ENCODE measurements at places on chromosomes 2 and 18. TPM values are rescaled to one million over a fixed set of nuclear protein-coding genes. Genes with fewer than 3 reads are reported as not detected.

MTIF2 gene
- 27.4 TPM for polyA plus RNA-seq

EVX2 gene
- polyA plus RNA-seq = not detected

MSTN gene
- 0.10 TPM for polyA plus RNA-seq

RNF144A gene
- polyA plus RNA-seq = 1.1 TPM

ASB18 gene
- not detected for polyA plus RNA-seq

MDH1B gene
- polyA plus RNA-seq = 0.91 TPM

SPATS2L gene
- polyA plus RNA-seq = 125 TPM

POTEI gene
- polyA plus RNA-seq = not detected

CPO gene
- polyA plus RNA-seq = 0.25 TPM

SLC9A4 gene
- not detected for polyA plus RNA-seq

GTF2A1L gene
- polyA plus RNA-seq = not detected

NYAP2 gene
- polyA plus RNA-seq = not detected

TRAK2 gene
- polyA plus RNA-seq = 10.8 TPM

LRRTM4 gene
- not detected for polyA plus RNA-seq

UCN gene
- polyA plus RNA-seq = 0.10 TPM

TMEFF2 gene
- not detected for polyA plus RNA-seq

TBC1D8 gene
- polyA plus RNA-seq = 10.4 TPM

RUFY4 gene
- not detected for polyA plus RNA-seq

KIF5C gene
- 0.03 TPM for polyA plus RNA-seq

MYO3B gene
- 3.1 TPM for polyA plus RNA-seq

IL36B gene
- 0.14 TPM for polyA plus RNA-seq

CYS1 gene
- 0.14 TPM for polyA plus RNA-seq
